ENCODE measurements at places on chromosomes 1 and 21.
A peak's percentile ranks its signal among the peaks of the same experiment; 100 is the strongest.

DNA sequence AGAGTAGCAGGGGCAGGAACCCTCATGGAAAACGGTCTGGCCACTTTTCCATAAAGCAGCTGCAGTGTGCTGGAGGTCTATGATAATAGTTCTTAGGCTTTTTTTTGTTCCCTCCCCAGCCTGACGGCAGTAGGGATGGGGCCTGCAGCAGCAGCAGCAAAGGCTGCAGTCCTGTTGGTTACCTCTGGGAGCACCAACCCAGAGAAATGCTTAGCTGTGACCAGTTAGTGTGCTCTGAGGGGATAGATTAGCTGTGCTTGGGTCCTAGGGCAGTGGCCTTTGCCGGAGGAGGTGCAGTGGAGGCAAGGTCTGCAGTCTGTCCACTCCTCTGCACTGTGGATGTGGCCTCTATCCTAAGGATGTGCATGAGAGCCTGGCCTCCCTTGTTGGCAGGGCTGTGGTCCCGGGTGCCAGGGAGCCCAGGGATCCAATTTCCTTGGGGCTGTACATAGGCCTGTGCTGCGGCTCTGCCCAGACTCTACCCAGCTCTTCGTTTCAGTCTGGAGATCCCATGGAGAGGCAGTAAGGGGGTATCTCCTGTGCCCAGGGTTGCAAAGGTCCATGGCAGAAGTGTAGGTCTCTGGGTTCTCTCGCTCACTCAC is 322.7 kb downstream of the PTBP2 start:
- DNase-seq, result no peak

DNA sequence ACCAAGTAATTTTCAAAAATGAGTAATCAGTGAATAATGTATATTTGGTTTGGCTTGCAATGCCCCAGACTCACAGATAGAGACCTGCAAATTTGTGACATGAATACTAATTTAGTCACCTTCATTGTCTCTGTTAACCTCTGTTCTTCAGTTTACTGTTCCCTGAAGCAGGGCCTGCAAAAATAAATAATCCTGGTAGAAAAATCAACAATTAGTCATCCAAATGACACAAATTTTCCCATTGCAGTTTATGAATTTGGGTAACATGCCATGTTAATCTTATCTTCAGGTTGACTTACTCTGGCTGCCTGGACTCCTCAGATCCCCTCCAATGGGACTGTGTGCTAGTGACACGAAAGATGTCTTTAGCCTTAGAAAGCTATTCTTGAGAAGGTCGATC is 289.5 kb downstream of the PAPPA2 start:
- no peak for DNase-seq

DNA sequence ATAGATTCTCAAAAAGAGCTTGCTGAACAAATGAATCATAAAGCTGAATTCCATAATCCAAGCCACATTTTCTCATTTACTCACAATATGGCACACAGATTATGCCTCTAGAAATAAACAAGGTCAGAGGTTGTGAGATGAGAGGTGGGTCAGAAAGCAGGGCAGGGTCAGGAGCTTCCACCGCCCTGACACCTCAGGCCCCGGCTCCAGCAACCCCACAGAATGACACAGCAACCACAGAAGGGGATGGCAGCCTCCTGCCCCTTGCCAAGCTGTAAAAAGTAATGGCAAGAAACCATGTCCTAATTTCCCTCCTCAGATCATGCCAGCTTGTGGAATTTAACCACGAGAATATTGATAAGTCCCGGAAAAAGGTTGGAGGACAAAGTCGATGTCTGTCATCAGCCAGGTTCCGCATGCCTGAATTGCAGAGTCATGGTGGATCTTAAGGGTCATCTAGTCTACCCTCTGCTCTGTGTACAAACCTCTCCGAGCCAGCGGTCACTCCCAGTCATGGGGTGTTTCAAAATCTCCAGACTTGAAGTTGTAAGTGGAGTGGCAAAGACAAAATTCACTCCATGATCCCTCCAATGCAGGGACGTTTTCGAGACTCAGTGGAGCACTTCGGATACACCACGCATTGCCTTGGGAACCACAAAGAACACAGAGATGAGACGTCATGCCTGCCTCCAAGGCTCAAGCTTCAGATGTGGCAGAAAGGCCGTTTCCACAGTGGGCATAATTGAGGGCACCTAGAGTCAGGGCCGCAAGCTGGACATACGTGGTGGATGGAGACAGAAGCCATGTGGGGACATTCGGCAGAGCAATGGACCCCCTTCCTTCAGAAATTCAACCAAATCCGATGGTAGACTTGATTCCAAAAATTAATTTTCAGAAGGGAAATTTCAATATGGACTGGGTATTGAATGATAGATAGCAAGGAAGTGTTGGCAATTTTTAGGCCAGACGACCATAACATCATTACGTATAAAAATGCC is 254.0 kb downstream of the TOMM20 start:
- no peak for DNase-seq

GRCh38 chr1:229093609-229094336 is 177.1 kb upstream of the RAB4A start:
- DNase-seq, result peak; percentile 10

DNA sequence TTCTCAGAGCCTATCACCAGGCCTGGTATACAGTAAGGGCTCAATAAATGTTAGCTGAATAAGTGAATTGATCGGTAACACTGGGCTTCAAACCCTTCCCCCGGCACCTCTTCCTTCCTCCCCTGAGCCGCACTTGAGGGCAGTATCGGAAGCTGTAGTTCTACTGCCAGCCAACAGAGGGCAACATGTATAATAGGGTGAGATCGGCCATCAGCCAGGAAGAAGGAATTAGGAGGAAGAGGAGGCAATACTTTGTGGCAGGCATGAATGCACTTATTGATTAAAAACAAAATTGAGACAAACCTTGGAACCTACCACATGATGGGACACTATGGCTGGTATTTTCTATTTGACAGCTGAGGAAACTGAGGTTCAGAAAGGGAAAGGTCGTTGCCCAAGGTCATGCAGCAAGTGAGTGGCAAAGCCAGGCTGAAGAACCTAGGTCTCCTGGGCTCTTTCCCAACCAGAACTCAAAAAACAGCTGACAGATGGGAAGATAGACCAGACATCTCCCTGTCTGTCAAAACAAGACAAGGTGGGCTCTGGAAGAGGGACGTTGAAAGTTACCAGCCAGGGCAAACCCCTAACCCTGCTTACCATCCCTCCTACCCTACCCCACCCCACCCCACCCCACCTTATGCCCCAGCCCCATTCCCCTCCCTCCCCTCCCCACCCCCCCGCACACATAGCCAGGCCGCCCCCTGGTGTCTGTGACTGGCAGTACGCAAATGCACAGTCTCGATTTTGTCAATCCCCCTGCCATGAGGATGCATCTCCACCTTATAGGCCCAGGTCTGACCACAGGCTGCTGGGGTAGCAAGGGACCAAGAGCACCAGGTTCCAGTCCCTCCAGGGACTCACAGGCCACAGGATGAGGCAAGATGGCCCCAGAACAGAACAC is 107.3 kb upstream of the RUNX3 start:
- no peak for DNase-seq

DNA sequence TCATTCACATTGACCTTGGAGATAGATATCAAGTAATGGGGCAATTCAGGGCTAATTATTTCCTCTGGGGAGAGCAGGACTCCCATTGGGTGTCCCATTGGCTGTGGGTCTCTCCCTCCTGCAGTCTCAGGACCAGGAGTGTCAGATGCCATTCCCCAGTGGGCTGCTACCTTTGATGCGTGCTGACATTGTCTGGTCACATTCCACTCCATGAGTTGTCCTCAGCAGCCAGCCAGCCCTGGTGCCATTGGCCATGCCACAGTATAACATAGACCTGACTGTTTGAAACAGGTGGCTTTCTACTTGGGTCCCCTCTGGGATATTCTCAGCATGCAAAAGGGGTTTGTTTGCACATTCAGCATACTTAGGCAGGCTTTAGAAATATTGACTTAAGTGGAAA is 118.5 kb downstream of the MRPS6 start:
- peak; percentile 82 for DNase-seq

- DNase-seq, result peak; percentile 94
These were observed at the start of gene ANKRD65 for GRCh38 chr1:1421147-1421906. ANKRD65 (minus strand) TSS chr1:1421276; CDS start chr1:1421005, 271 bp downstream.

- no peak for DNase-seq
These were observed 24.6 kb downstream of the RNF187 start for GRCh38 chr1:228511546-228512445.

DNA sequence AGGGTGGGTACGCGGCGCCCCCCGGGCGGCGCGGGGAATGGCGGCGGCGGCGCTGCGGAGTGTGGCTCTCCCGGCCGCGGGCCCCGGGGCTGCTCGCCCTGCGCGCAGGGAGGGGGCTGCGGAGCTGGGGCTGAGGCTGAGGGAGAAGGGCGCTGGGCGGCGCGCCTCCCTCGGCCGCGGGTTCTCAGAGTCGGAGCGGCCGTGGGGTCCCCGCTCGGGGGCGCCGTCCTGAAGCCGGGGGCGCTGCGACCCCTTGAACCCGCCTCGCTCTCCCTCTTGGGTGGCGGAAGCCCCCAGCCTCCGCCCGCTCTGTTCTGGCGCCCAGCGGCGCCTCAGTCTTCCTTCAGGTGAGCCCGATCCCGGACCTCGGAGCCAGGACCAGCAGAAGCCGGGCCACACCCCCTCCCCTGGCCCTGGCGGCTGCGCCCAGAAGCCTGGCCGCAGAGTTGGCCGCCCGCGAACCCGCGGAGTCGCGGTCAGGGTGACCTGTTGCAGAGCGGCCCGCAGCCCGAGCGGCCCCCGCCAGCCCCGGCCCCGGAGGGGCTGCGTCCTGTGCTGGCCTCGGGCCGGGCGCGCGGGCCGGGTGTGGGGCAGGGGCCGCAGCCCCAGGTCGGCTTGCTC is 532 bp downstream of the RALGPS2 start:
- peak; percentile 61 for DNase-seq

DNA sequence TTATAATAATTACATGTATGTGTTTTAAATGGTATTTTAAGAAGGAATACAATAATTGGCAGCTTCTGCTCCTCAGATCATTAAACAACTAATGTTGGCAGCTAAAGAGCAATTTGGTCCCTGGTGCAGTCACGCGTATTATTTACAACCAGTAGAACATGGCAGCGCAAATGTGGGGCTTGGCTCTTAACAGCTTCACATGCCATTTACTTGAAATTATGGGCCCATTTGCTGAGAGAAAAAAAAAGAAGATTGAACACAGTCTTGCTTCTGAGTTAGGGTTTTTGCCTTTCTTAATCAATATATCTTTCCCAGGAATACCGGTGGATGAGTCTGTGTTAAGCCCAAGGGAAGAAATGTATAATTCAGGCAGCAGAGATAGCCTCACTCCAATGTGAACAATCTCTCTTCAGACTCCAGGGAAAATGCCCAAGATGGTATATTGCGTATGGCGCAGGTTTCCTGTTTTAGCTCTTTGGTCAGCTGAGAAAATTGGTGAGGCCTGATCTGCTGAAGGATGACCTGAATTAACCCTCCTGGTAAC is 174.5 kb downstream of the DISC1 start:
- no peak for DNase-seq

GRCh38 chr21:46662765-46663500 is 27.5 kb downstream of the PRMT2 start:
- DNase-seq, result no peak

DNA sequence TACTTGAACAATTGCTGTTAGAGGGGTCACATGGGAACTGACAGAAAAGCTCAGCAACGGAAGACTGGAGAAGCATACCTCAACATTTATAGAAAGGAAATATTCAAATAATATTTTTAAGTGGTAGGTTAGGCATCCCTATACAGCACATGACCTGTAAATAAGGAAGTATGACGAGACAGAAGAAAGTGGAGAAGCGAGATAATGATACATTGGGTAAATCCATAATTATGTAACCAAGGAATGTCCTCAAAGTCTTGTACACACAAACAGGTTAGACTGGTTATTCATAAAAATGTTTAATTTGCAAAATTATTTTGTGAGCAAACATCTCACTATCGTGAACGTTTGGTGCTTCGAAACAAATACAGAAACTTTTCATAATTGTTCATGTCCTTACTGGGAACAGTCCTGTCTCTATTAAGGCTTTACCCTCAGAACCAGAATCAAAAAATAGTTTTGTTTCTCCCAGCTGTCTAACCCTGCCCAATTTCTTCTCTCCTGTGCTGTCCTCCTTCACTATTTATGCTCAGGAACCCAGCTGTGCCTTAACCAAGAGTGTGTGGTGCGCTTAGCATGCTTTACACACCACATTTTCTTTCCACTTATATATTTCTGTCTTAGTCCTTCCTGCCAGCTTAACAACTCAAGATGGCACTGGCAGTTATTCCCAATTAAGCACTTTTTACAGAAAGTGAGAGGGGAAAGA is 10.2 kb downstream of the KMO start:
- no peak for DNase-seq

- no peak for DNase-seq
These were observed 48.1 kb downstream of the RAP1GAP start for GRCh38 chr1:21621051-21621450.

DNA sequence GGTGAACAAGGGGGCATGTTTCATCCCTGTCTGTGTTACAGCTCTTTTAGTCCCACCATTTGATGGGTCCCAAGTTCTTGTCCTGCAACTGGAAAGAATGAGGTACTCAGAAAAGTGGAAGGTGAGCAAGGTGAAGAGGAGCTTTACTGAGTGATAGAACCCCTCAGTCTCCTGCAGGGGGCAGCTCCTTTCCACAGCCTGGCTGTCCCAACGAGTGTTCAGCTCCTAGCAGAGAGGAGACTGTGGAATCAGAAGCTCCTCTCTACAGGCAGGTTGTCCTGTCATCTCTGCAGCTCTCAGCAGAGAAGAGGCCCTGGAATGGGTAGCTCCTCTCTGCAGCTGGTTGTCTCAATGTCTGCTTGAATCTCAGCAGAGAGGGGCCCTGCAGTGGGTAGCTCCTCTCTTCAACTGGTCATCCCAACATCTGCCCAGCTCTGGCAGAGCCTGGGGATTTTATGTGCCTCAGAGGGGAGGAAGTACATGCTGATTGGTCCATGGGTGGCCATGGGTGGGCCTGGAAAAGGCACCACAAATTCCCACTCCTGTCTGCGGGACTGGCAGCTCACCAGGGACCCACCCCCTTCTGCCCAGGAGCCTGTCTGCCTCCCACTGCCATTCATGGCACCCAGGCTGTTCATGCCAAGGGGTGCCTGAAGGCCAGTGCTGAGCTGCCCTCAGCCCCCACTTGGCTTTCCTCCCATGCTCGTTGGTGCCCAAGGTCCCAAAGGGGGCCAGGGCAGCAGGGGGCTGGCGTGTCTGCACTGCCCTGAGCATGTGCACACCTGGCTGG is 25.7 kb downstream of the LDLRAD1 start:
- DNase-seq, result no peak

DNA sequence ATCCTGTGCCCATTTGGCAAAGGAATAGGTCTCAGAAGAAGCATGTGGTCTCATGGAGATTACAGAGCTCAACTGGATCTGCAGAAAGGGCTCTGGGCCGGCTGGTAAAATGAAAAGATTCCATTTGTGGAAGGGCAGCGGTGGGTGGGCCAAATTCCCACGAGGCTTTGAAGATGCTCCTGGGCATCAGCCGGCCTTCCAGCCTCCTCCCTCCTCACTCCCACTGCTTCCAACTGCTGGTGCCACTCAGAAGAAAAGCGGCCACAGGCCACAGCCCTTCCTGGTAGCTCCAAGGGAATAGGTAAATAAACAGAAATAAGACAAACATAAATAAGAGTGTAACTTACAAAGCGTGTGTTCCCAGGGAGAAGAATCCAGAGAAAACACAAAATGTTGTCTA is 136.3 kb upstream of the SLC44A3 start:
- no peak for DNase-seq

Measured in NCI-H146 (cell line).